ENCODE measurements at places on chromosomes 3 and 15.
A peak's percentile ranks its signal among the peaks of the same experiment; 100 is the strongest.

GRCh38 chr3:45929042-45929679, 14.1 kb upstream of the CXCR6 start:
- DNase-seq, result peak; percentile 79

- DNase-seq, result no peak
Observed at GRCh38 chr3:5195605-5196004, 8.1 kb downstream of the EDEM1 start.

DNA sequence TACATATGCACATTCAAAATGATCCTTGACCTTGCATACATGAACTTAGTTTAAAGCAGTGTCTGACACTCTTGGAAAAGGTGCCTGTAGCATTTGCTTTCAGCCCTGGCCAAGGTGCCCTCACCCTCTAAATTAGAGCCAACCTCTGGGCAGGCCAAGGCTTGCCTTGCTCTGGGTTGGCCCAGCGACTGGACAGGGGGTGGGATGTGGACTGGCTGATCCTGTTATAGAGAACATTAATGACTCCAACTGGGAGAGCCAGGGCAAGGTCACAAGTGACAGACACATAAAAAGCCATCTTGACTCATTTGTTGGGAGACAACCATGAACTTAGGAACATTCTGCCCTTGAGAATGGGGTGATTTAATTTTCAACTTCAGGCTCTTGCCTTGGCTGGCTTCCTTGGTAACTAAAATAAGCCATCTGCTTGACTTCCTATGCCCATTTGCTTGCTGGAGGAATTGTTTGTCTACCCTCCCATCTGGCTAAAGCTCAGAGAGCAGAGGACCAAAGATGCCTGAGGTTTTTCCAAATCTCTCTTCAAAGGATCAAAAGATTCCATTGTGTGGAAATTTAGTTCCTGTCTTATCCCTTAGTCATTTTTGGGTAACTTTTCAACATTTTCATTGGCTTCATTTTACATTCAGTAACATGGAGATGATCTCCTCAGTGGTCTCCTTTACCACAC, 403.7 kb downstream of the SOX2 start:
- DNase-seq, result no peak

GRCh38 chr15:92035961-92036360, 182.5 kb downstream of the SLCO3A1 start:
- DNase-seq, result no peak

DNA sequence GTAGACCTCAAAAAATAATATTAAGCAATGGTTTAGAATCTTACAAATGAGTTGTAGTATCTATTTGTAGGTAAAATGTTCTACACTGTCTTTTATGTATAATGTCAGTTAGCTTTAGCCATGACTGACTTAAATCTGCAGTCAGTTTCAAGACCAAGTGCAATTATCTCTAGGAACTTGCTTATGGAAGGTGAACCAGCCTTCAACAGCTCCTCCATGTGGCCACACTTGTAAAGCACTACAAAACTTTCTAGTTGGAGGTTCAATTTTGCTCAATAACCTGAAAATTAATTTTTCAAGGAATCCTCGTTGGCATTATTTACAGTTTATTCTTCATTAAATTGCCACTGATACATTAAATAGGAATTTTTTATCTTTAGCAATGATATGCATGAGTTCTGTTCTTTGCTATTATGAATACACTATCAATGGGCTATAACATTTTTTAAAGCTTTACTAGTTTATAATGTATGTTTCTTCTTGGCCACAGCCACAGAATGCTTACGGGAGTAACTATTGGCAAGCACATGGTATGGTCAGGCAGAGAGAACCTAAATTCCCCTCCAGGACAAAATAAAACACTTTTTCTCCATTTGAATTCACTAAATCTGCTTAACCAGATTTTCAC, 315.3 kb upstream of the UBE2E2 start:
- peak; percentile 1 for DNase-seq

DNA sequence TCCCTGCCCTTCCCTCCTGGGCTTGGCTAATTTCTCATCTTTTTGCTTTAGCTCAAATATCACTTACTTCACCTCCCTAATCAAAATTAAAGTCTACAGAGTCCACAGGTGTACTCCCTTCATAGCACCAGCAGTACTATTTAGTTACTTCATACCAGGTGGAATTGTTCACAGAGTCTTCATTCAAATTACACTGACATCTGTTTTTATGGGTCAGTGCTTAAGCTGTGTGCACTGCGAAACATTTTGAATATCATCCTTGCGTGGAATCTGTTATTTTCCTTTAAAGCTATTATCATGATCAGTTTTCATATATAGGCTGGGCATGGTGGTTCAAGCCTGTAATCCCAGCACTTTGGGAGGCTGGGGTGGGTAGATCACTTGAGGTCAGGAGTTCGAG, 2.7 kb upstream of the SERF2 start:
- DNase-seq, result no peak

DNA sequence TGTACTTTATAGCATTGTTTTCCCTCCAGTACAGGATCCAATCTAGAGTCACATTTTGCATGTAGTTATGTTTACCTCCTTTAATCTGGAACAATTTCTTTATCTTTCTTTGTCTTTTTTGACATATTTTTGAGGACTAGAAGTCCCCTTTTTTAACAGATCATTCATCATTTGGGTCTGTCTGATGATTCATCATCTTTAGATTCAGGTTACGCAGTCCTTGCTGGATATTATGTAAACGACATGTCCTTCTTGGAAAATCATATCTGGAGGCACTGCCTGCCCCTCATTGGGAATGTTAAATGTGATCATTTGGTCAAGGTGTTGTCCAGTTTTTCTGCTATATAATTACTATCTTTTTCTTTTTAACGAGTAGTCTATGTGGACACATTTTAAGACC, 18.3 kb downstream of the TGM4 start:
- DNase-seq, result no peak

DNA sequence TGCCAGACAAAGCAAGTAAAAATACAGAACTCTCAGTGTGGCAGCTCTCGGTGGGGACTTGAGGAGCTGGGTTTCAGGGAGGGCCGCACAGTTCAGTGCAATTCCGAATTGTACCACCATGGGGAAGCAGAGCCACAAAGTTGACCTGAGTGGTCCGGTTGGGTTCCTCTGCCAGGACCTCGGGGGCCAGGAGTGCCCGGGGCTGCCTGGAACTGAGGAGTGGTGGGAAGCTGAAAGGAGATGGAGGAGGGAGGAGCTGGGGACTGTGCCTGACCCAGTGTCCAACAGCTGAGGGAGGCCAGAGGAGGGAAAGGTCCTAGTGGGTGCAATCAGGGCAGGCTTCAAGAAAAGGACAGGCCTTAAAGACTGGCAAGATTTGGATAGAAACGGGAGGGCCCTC, 32.2 kb upstream of the TRH start:
- DNase-seq, result peak; percentile 84

DNA sequence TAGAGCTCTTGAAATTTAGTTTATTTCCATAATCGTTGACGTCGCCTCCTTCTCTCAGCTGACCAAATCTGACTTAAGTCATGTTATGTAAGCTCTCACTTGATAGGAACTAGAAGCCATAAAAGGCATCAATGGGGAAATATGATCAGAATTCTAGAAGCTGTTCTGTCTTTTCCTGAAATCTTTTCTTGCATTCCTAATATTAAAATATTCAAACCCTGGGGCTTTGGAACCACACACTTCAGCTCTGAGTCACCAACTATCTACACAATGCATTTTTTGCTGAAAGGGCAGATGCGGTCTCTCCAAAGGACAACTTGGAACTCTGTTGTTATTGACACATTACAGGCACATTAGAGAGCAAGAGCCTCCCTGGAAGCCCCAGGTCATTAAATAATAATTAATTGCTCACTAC, 91.3 kb downstream of the LARS2 start:
- DNase-seq, result peak; percentile 60

Measured in hepatic stellate cell (primary cell).